HFF-Myc (cell line): ENCODE measurements at places on chromosomes 3 and 15.

- no peak for DNase-seq
Measured at GRCh38 chr3:106839576-106840280, 537.5 kb upstream of the CCDC54 start.

- DNase-seq: no peak
Measured at GRCh38 chr15:67082007-67082536, 16.7 kb downstream of the SMAD3 start.

GRCh38 chr15:38111070-38111469, 141.6 kb upstream of the SPRED1 start:
- no peak for DNase-seq

- DNase-seq: no peak
Measured at GRCh38 chr3:27302891-27303290, 66.3 kb downstream of the NEK10 start.

GRCh38 chr3:13492048-13492447, 11.9 kb downstream of the HDAC11 start:
- no peak for DNase-seq

DNA sequence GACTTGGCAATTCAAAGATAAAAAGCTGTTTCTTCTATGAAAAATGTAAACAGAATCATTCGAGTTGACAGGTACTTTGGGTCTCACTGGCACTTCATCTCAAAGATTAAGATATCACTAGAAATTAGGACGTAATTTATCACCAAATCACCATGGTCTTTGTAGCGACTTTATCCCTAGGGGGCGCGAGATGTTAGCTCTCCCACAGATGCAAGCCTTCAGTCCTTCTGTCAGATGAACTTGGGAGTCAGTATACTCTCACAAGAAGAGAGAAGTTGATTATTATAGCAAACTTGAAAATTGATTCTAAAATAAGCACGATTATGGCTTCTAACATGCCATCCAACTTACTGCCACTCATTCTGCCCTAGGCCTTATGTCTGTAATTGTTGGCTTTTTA, 150.3 kb downstream of the ALCAM start:
- no peak for DNase-seq

GRCh38 chr3:160265088-160265487, 39.9 kb downstream of the C3orf80 start:
- no peak for DNase-seq

DNA sequence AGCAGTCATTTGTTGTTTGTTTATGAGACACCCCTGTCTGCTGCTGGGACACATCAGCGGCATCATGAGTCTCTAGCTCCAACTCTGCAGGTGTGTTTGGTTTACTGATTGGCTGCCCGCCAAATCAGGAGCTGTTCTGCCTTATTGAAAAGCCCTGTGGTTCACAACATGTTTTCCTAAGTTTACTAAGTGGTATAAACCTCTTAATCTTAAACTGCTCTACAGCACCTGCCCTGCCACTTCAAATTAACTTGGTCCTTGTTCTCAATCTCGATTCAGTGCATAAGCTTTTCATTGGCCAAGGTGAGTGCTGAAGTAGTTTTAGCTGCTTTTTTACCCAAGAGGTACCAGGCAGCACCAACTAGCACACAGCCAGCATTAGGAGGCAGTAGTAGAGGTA, 77.8 kb upstream of the WDR72 start:
- no peak for DNase-seq
